Transverse colon (tissue), 4 donors: ENCODE measurements at places on chromosomes 6 and 20.

DNA sequence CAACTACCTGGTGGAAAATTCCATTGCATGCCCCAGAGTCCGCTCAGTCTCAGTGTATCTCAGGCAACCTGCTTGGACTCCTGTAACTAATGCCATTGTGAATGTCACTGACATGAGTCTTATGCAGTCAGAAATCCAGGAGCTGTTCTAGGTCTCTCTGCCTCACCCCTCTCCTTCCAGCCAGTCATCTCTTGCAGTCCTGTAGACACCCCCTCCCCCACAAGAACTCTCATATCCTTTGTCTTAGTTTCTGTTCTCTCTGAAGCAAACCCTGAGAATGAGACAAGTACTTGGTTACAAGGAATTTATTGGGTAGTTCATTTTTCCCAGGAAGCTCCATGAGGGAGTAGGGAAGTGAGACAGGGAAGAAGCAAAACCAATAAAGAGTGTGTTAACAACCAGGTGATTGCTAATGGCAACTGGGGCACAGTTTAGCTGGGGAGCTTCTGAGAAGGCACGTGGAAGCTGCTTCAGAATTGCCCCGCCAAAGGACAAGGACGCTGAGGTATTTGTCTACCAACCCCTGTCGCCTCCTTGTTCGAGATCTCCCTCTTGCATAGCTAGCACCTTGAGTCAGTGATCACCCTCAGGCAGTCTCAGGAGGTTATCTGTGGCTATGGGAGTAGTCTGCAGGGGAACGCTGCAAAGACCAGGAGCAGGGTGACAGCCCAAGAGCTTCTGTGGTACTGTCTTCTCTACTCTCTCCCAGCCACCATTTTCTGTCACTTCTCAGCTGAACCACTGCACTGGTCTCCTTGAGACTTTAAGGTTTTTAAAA, 911.4 kb upstream of the FLRT3 start:
- no peak for DNase-seq

GRCh38 chr6:55557146-55557545, 21.8 kb downstream of the HMGCLL1 start:
- DNase-seq = no peak

DNA sequence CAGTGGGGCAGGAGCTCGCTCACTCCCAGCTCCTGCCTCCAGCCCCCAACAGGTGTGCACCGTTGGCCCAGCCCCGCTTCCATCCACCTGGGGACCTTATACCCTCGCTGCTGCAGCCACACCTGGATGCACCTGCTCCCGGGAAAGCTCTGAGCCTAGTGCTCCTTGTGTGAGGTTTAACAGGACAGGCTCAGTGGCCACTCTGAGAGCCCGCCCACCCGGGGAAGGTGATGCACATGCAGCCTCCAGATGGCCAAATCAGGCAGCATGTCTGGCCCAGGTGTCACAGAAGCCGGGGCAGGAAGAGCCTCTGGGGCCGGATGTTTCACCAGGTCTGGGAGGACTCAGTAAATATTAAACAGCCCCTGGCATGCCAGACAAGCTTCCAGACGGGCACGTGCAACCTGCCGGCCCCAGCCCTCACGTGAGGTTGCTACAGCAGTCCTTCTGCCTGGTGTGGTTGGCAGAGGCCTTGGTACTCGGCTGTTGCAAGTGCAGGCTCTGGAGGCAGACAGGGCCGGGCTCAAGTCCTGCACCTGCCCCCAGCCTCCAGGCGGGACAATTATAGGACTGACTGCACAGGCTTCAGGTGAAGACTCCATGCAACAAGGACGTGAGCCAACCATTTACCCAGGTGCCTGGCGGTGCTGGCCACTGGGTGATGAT, 66.9 kb downstream of the RIPOR3 start:
- DNase-seq = no peak

DNA sequence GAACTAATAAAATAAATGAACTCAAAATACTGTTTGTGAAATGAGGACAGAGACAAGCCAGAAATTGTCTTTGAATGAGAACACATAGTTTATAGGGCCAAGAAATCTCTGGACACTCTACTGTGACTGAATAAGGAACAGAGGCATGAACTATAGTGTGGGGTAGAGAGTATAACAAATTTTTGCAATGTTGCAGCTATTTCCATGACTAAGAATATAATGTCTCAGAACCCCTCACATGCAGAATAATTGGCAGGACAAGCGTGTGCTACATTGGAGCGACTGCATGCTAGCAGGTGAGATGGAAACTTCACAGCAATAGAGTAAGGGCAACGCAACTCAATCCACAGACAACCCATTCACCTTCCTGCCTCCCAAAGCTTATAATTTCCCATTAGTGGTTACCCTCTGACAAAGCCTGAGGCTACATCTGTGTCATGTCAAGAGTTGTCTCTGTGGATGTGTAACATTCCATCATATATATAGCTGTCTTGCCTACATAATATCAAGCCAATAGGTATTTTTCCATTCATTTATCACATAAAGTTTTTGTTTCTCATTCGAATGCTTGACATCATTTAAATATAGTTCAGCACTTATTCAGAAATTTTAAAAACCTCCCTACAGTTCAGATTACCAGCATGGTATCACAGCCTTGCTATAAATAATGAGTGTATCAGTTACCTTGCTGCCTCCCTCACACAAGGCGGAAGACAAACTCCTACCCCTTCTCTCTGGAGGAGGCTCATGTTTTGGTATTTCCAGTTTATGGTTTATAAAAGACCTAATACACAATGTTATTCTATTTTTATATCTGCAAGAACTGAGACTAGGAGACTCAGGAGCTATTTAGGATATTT, 47.9 kb upstream of the ECHDC1 start:
- no peak for DNase-seq

DNA sequence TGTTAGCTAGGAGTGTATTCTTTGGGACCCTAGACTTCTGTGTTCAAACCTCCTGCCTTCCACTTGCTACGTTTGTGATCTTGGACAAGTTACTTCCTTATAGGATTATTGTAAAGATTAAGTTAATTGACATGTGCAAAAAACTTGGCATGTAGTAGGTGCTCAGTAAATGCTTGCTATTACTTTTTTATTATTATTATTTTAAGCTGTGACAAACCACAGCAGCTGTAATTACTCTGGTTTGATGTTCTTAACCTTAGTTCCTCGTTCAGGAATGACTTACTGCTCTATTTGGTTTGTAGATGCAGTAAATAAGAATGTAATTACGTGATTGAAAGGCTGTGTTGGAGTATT, 3.2 kb downstream of the ARFGEF2 start:
- no peak for DNase-seq

DNA sequence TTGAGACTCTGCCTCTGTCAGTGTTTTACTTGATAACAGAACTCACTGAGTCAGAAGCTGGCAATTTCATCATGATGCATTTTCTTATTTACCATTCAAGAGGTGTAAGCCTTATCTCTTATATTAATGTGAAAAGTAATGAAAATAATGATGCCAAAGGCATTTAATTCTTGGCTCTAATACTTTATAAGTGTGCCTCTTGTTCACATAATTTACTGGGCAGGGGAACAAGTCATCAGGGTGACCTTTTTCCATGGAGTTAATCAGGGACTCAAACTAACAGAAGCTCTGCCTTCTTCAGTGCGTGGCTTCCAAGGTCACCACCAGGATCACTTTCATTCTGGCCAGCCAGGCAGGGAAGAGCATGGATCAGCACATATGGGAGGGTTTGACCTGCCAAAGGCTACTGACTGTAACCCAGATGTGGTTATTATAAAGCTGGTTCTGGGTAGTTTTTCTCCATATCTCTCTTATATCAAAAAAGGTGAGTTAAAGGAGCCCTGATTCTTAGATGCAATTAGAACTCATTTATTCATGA, 5.2 kb upstream of the PLCB1 start:
- no peak for DNase-seq

- no peak for DNase-seq
Observed at GRCh38 chr6:71490876-71491275, 202.3 kb downstream of the OGFRL1 start.

- DNase-seq = peak; percentile 96
Observed at GRCh38 chr20:43457640-43458421, at the start of gene SRSF6. SRSF6 (plus strand) TSS chr20:43457896; CDS start chr20:43458034, 138 bp downstream.

DNA sequence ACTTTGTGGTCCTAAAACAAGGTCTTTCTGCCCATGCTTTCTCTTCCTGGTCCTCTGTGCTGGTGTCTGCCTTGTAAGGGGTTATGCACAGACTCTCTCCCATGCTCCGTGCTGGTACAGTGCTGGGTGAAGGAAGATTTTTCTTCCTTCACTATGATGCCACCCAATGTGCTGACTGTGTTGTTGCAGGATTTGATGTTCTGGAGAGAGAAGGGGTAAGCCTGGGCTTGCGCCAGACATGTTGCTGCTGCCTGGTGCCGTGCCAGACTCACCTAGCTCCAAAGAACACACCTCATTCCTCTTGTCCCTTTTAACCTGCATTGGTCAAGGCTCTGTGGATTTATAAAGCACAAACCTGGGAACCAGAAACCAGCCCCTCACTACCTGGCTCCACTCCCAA, 28.4 kb upstream of the ARMH2 start:
- DNase-seq = no peak

DNA sequence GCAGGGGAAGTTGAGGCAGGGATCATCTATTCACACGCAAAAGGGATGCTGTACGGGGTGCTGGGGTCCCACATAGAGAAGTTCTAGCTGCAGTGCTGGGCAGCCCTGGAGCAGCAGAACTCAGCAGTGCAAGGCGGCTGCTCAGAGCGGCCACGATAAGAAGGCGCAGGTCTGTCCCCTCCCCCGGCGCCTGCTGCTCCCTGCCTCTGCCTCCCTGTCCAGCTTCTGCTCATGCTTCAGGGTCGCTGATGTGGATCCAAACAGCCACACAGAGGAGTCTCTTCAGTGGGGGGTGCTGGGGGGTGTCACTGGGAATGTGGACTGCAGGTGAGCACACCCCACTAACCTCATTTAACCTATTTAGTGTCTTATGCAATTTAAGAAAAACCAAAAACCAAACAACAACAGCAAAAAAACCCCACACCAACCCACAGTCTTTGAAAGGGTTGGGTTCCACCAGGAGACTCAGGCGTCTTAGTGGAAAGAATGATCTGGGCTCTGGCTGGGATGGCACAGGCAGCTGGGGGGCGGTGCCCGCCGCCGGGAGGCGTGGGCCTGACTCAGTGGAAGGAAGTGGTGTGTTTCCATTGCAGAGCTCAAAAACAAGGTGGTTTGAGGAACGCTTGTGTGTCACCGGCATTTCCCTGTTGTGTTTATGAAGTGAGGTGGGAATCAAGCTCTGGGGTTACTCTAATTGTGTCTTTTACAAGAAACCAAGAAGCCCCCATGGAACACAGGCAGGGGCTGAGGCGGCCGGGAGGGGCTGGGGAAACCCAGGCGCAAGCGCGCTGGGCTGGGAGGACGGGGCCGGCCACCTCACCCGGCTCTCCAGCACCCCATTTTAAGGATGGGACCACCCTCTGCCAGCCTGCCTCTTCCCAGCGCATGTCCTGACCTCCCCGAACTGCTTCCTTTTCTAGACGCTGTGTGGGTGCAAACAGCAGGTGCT, 55.1 kb downstream of the IRF4 start:
- DNase-seq = peak; percentile 35

DNA sequence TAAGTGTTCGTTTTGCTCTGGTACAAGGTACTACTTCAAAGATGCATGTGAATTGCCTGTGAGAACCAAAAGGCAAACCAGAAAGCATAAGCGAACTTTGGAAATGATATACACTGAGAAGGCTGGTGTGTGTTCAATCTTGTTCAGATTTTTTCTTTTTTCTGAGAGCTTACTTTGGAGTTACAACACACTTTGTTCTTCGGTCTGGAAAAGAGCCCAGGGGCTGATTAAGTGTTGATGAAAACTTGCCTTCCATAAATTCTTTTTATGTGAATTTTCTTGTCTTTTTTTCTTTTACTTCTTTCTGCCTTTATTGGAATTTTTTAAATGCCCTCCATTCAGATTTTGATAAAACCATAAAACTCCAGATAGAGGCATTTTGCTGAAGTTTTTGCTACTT, 395.1 kb upstream of the SASH1 start:
- no peak for DNase-seq

DNA sequence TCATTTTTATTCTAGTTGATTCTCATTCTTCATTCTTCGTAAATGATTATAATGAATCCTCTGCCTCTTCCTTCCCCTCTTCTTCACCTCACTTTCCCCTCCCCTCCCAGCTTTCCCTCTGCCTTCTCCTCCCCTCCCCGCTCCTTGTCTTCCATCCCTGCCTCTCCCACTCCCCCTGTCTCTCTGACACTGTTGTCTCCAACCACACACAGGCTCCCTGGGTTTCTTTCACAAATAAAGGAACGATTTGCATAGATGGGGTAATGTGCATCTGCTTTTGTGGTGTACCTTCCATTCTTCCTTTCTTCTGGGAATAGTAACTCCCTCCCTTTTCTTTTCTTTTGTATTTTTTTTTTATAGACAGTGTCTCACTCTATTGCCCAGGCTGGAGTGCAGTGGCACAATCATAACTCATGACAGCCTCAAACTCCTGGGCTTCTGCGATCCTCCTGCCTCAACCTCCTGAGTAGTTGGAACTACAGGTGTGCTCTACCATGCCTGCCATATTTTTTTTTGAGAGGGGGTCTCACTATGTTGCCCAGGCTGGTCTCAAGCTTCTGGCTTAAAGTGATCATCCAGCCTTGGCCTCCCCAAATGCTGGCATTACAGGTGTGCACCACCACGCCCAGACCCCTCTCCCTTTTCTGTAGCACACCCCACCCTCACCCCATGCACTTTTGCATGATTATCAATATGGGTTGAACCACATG, 318.6 kb downstream of the PRKN start:
- DNase-seq = no peak

- peak; percentile 8 for DNase-seq
Observed at GRCh38 chr6:23180504-23181293, 611.3 kb downstream of the HDGFL1 start.

DNA sequence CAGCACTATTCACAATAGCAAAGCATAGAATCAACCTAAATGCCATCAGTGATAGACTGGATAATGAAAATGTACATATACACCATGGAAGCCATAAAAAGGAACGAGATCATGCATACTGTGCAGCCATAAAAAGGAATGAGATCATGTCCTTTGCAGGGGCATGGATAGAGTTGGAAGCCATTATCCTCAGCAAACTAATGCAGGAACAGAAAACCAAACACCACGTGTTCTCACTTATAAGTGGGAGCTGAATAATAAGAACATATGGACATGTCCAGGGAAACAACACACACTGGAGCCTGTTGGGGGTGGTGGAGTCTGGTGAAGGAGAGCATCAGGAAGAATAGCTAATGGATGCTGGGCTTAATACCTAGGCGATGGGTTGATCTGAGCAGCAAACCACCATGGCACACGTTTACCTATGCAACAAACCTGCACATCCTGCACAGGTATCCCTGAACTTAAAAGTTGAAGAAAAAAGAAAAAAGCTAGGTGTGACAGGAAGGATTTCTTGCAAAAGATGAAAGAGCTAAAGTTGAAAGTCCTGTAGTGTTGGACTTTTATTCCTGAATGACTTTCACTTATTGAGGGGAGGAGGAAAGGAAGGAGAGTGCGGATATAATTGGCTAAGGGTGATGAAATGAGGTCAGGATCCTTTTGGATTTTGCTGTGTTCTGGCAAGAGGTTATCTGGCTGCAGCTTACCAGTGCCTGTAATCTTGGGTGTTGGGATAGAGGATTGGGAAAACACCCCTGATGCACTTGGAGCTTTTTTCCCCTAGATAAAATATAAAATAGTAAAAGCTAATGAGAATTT, 8.5 kb downstream of the TRMT11 start:
- no peak for DNase-seq
